ENCODE measurements at places on chromosomes 4 and X. TPM values are rescaled to one million over a fixed set of nuclear protein-coding genes. Genes with fewer than 3 reads are reported as not detected.
A peak's percentile ranks its signal among the peaks of the same experiment; 100 is the strongest.

The AWAT2 gene
- not detected for total RNA-seq

The NWD2 gene
- total RNA-seq, result 0.04 TPM

The DKK2 gene
- not detected for total RNA-seq

The HSFX1 gene
- 0.25 TPM for total RNA-seq

The ZNF630 gene
- 0.75 TPM for total RNA-seq

The ITGB1BP2 gene
- 1.1 TPM for total RNA-seq

The MXRA5 gene
- total RNA-seq, result 4.9 TPM

The FGFBP1 gene
- total RNA-seq, result 4.8 TPM

The PDE6B gene
- 19.7 TPM for total RNA-seq

The OPN1LW gene
- not detected for total RNA-seq

The RHOXF1 gene
- total RNA-seq, result not detected

DNA sequence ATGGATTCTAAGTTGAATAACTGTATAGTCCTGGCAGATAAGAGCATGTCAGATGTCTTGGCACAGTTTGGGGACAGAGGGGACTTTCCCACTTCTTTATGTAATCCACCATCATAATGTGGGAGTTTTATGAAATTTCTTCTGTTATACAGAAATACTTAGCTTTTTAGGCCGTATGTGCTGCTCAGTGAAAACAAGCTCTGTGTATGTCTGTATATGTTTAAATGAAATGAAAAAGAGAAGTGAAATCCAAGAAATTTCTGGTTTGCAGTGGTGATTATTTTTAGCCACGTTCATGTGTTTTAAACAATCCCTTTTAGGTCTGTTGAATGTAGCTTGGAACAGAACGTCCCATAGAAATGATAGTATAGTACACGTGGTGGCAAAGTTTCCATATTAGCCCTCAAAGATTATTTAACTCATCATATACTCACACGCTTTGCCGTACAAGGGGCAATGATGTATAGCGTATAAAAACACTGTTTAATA, 41.0 kb downstream of the GAB1 start:
- no peak for DNase-seq

- no peak for DNase-seq
Observed at GRCh38 chrX:102745857-102746584, 25.5 kb downstream of the GPRASP3 start.

GRCh38 chr4:169612871-169613859, 782 bp upstream of the NEK1 start:
- no peak for DNase-seq

GRCh38 chr4:42642101-42642797, 14.7 kb downstream of the ATP8A1 start:
- no peak for DNase-seq

DNA sequence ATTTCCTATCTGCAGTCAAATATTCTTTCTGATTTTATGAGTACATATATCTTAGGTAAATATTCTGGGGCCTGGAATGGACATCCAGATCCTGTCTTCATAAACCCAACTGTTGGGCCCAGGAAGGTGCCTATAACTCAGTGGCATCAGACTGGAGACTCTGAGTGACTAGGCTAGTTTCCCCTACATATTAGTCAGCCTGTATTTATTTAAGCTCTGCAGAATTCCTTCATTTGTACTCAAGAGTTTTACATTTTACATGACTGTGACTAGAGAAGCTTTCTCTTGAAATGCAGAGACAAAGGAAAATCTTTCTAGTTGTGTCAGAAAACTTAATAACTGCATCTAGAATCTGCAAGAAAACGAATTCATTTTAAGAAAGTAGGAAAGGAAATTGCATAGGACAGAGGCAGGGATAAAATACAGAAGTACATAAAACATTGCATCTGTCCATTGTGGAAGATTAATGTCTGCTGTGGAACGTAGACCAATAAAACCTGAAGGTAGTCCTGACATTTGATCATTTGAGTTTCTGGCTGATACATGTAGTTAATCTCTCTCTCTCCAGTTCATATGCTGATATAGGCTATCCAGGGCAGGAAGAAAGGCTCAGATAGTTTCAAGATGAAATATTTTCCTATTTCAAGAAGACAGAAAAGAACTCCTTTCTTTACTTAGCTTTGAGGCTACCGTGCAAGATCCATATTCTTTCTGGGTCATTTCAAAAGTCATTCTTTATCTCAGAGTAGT, 78.2 kb downstream of the OPHN1 start:
- DNase-seq, result no peak

- peak; percentile 5 for DNase-seq
Observed at GRCh38 chrX:49291615-49292337, 11.7 kb upstream of the GAGE10 start.

DNA sequence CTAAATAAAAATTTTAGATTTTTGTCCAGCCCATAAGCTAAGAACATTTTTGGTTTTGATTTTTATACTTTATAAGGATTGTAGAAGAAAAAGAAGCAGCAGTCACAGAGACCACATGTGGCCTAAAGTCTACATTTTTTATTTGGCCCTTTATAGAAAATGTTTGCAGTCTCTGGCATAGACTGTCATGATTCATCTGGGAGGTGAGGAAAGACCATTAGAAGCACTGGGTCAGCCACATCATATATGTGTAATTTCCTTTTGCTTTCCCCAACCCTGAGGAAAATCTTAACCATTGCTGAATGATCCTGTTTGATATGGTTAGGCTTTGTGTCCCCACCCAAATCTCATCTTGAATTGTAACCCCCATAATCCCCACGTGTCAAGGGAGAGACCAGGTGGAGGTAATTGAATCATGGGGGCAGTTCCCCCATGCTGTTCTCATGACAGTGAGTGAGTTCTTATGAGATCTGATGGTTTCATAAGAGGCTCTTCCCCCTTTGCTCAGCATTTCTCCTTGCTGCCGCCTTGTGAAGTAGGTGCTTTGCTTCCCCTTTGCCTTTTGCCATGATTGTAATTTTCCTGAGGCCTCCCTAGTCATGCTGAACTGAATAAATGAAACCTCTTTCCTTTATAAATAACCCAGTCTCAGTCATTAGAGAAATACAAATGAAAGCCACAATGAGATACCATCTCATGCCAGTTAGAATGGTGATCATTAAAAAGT, 12.1 kb upstream of the COPS4 start:
- no peak for DNase-seq

DNA sequence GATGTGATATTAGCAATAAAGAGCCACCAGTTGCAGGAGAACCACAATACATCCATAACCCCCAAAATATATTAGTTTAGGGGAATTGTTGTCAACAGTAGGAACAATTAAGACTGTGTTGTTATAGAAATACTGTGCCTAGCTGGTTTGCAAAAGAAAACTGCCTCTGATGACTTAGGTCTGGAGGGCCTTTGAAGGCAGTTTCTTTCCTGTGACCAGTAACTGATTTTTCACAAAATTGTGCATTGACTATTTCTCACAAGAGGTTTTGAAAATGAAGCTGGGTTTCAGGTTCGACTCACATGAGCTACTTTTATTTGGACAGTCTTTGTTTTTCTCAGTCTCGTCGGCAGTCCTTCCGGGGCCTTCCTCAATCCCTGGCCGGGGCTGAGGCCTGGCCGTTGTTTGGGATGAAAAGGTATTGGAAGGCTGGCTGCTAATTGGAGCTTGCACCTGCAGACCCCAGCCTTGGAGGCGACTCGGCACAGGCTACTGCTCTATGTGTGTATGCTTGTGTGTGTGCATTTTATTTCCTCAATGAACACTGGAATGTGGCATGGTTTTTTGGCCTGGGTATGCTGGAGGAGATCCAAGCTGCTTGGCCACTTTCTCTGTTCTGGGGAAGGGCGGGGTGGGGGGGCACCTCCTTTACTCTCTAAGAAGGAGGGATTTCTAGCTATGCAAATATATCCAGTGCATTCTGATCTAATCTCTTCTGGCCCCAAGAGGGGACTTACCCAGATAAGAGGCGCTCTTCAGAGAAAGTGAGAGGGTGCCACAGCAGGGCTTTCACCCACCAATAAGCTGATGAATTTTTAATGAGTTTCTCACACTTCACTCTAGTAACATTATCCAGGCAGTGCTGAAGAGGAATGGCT, 49.5 kb upstream of the LNX1 start:
- DNase-seq, result no peak

DNA sequence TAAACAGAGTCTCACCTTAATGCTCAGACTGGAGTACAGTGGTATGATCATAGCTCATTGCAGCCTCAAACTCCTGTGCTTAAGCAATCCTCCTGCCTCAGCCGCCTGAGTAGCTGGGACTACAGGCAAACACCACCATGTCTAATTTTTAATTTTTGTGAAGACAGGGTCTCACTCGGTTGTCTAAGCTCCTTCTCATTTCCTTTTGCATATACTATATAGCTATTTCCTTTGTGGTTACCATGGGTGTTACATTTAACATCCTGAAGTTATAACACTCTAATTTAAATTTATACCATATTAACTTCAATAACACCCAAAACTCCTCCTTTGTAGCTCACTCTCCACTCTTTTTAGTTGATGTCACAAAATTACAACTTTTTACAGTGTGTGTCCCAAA, 114.3 kb downstream of the DCK start:
- no peak for DNase-seq

GRCh38 chr4:184439856-184440594, 34.3 kb downstream of the IRF2 start:
- DNase-seq, result no peak

GRCh38 chr4:169263791-169264392, 6.9 kb downstream of the SH3RF1 start:
- DNase-seq, result no peak

- DNase-seq, result no peak
Observed at GRCh38 chrX:71458866-71459265, 74.0 kb upstream of the OGT start.

GRCh38 chr4:33980361-33980760, 2264.0 kb downstream of the ARAP2 start:
- no peak for DNase-seq

DNA sequence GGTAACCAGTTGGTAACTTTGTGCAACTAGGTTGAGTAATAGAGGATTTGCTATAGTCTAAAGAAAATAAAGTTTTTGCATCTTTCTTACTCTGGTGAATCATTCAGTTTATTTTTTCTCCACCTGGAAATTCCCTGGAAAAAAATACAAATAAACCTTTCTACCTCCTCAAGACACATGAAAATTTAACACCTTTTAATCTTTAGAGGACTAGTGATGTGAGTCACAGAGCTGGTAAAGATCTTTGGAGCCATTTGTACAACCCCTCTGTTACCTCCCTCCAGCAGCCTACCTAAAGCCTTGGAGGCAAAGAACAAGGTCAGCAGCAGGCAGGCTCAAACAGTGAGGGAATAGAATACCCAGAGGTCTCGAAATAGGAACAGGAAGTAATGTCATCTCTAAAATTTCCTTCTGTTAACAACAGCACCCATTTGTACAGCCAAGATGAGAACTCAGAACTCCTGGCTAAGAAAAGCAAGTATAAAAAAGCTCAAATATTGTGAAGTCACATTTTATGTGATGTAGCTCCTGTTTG, 10.2 kb upstream of the MAOB start:
- no peak for DNase-seq

DNA sequence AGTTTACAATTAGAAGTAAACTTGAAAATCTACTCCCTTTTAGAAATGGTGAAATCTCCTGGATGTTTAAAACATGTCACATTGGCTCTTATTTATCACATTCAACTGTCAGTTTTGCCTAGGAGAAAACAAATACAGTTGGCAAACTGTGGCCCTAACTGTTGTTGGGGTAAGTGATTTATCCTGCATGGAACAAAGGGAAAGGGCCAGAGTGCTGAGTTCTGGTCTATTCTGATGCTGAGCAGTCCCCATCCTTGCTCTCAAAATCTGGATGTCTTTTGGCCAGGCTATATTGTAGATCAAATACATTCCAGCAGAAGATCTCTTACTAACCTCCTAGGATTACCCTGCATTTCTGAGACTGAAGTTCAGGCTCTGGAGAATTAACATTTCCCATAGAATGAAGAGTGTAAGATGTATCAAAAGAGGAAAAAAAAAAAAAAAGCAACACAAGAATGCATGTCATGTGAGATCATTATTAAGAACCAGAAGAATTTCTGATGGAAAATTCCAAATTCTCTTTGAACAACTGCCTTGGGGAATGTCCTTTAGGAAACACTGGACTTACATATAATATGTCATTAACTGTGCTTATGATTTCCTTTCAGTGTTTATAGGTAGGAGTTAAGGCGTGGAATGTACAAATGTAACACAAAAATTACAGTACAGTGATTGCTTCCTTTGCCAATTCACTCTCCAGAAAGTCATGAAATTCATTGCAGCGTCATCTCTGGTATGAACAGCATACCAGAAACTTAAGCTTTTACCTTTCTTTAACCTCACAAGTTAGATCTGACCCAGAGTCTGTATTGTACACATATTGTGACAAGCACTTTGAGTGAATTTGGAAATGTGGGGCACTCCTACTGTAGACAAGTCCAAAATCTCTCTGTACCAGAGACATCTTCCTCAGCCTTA, 1012.5 kb upstream of the LCORL start:
- DNase-seq, result no peak

GRCh38 chrX:45843518-45843917, 642.8 kb upstream of the DIPK2B start:
- DNase-seq, result no peak

- no peak for DNase-seq
Observed at GRCh38 chrX:37776987-37777325, 2.9 kb upstream of the CYBB start.

GRCh38 chrX:39063037-39063436, 261.8 kb downstream of the MID1IP1 start:
- no peak for DNase-seq

- DNase-seq, result no peak
Observed at GRCh38 chr4:133156096-133156495, 7.0 kb downstream of the PCDH10 start.

- DNase-seq, result no peak
Observed at GRCh38 chrX:149515954-149516602, 11.0 kb upstream of the IDS start.

DNA sequence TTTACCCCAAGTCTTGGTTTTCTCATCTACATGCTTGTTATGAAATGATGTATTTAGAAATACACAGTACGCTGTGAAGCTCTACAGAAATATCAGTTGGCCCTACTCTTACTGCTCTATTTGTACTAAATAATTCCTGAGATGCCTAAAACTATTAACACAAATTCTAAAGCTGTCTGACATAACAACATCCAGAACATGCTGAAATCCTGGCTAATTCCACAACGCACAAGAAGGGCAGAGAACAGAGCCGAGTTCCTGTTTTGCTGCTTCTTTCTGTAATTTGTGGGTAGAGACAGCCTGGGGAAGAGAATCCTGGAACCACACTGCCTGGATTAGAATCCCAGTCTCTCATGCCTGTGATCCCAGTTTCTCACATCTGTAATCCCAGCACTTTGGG, 59.0 kb downstream of the ZNF827 start:
- no peak for DNase-seq

GRCh38 chrX:131621650-131622049, 77.8 kb downstream of the OR13H1 start:
- DNase-seq, result no peak

GRCh38 chr4:2875556-2875955, 31.9 kb downstream of the ADD1 start:
- DNase-seq, result no peak

GRCh38 chrX:53421772-53422085, 725 bp downstream of the SMC1A start:
- DNase-seq, result no peak

DNA sequence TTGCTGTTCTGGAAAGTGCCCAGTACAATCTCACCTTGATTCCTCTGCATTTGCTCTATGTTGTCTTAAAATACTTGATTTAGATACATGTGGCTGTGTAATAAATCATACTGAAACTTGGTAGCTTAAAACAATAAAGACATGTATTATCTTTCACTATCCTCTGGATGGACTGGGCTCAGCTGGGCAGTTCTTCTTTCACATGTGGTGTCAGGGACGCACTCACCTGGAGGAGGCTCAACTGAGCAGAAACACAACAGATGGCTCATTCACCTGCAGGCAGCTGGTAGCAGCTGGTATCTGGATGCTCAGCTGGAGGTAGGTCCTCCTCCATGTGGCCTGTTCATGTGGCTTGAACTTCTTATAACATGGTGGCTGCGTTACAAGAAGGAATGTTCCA, 563.8 kb upstream of the FRG1 start:
- no peak for DNase-seq

All from kidney epithelial cell (primary cell).